ENCODE measurements at places on chromosomes 3 and 15.

DNA sequence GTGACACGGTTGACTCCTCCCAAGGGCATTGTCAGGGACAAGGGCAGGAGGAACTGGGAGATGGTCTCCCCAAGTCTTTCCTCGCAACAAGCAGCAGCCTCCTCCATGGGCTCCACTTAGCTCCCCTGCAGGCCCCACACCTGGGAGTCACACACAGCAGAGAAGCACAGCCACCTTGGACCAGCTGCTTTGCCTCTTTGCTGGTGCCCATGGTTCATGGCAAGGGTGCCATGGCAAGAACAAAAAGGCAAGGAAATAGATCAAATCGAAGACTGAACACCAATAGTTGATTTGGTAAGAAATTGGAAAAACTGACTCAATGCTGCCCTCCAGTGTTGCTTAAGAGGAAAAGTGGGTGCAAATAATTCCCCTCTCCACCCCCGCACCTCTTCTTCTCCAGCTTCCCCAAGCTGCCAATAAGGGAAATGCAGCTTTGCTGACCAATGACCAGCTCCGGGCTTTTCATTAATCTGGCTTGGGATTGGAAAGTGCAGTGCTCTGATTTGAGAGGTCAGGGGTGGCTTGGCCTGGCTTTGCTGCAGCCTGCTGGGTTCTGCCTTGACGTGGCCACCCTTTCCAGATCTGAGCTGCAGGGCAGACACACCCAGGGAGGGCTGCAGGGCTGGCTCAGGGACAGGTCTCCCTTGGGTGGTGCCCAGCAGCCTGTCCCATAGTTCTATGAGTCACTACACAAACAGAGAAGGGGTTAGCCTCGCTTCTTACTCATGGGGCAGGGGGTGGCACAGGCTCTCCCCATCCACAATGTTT lies 162.0 kb downstream of the KLF13 start:
- peak; percentile 93 for DNase-seq

GRCh38 chr3:121942116-121942786 lies 48.0 kb downstream of the SLC15A2 start:
- no peak for DNase-seq

DNA sequence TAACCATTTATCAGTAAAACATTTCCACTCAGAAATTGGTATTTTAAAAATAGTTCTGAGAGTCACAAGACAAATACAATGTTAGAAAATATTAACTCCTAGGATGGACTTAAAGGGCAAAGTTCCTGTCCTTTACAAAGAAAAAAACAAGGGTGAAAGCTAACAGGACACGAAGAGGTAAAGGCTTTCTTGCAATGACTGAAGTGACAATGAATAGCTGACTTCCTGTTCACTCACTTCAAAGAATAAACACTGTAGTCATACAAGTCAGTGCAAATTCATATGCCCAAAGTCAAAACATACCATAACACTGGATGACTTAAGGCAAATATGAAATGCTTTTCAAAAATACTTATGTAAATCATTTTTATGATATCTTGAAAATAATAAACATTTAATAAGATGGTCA lies 1389.8 kb upstream of the ALCAM start:
- no peak for DNase-seq

DNA sequence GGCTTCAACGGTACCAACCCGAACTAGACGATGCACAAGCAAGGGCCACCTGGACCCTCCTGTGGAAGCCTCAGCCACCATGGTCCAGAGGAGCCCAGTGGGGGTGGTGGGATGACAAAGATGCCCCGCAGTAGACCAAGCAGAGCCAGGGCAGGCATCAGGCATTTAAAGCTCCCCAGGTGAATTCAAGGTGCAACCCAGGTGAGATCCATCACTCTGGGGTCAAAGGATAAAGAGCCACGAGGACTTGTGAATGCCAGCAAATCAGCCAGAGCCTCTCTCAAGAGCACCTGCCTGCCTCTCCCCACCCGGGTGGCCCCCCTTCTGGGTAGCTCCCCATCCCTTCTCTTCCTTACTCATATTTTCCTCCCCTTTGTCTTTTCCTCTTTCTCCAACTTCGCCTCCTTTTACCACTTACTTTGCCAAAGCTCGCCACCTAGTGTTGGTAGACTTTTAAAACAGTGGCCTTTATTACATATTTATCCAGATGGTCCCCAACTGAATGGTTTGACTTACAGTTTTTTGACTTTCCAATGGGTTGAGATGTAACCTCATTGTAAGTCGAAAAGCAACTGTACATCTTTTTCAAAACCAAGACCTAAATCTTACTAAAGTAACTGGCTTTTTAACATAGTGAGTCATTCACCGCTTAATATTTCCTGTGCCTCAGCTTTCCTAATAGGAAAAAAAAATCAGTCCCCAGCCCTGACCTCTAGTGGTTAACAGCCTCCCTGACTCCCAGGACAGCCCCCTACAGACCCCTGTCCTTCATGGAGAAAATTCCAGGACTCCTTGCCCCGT lies 18.8 kb downstream of the PLA2G4F start:
- no peak for DNase-seq

DNA sequence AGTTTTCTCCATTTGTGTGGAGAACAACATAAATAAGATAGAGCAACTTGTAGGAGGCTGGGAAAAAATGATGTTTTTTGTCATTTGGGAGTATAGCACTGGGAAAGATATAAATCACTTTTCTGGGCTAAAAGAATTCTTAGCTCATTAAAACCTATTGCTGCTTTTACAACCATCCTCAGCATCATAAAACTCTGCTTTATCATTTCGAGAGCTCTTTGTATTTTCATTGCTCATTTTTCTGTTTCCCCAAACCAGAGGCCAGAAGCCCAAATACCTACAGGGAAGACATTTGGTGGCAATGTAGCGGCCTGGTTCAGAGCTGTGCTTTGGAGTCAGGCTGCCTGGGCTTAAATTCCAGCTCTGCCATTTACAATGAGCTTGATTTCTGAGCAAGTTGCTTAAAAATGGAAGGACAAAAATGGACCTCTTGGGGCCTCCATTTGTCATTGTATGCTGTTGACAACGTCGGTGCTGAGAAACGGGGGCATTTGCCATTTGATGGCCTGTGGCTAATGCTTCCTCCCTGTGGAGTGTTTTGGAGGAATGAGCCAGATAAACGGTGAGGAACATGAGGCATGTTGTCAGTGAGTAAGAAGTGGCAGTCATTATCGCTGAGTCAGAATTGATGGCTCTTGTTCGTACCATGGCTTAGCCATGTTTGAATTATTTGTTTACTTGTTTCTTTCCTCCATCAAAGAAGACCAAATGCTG lies 260.0 kb downstream of the EBLN2 start:
- DNase-seq, result no peak

GRCh38 chr3:52185837-52186236 lies 12.1 kb upstream of the ALAS1 start:
- DNase-seq, result no peak

DNA sequence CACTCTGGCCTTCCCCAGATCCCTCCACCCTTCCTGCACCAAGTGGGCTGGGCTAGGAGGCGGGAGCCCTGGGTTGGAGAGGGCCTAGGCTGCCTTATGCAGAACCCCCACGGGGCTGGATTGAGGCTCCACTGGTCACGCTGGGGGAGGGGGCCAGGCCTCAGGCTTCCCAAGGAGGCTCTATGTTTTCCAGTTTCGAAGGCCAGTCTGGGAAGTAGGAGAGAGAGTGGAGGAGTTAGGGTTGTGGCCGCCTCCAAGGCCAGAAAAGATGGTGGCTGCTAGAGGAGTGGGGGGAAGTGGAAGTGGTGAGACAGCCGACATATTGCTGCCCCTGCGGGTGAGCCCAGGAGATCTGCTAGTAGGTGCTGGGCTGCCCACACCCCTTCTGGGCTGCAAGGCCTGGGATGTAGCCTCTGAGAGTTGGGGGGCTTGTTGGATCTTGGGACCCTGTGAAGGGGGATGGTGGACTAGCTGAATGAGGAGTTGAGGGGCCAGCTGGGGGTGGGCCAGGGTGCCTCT lies 1.2 kb downstream of the GNAI2 start:
- no peak for DNase-seq

GRCh38 chr3:73568371-73568862 lies 56.3 kb downstream of the PDZRN3 start:
- no peak for DNase-seq

DNA sequence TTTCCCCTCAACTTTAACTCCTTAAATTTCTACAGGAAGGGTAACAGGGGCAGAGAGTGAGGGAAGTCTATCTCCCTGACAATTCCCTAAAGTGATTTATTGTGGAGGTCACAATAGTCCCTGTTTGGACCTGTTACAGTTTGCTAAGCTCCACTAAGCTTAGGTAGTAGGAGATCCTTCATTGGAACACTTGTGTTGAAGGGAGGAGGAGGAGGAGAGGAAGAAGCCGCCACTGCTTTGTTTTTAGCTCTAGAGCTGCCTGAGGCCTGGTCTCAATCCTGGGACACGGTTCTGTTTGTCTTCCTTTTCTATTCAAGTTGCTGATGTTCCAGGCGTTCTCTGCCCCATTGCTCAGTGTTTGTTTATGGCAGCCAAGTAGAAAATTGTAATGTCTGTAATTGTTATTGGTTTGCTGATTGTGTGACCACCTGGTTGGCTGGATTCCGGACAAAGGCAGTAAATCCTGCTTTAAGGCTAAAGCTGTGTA lies 48.4 kb downstream of the HES1 start:
- DNase-seq, result no peak

- no peak for DNase-seq
Observed at GRCh38 chr3:126264381-126264780, 84.0 kb upstream of the ALDH1L1 start.

GRCh38 chr3:43273416-43273815 lies 12.9 kb upstream of the SNRK start:
- DNase-seq, result no peak

DNA sequence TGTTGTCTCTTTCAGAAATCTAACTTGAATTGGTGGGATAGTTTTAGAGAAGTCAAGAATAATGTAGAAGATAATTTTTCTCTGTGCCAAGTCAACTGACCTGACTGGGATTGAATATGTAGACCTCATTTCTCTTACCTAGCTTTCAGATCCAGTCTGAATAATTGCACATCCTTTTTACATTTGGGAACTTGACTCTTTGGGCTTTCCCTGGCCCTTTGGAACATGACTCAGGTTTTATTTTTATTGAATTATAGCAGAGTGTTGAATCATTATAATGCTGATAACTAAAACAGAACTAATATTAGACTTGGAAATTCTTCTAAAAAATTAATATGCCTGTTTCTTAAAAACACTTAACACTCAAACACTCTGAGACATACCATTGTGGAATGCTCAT lies 76.5 kb downstream of the PFN2 start:
- no peak for DNase-seq

DNA sequence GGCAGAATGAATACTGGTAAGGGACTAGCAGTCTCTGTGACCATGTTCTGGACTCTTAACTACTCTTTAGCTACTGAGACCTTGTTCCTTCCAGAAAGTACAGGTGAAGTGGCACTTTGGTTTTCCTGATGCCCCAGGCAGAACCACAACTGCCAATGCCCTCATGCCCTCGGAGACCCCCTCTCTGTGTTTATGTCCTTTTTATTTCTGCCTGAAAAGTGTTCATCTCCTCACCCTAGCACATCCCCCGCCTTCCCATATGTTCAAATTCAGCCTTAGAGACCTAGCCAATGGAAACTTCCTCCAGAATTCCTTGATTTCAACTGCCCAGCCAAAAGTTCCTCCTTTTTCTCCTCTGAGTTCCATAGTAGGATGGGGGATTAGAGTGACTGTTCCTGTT lies 23.3 kb upstream of the RASGRF1 start:
- no peak for DNase-seq

DNA sequence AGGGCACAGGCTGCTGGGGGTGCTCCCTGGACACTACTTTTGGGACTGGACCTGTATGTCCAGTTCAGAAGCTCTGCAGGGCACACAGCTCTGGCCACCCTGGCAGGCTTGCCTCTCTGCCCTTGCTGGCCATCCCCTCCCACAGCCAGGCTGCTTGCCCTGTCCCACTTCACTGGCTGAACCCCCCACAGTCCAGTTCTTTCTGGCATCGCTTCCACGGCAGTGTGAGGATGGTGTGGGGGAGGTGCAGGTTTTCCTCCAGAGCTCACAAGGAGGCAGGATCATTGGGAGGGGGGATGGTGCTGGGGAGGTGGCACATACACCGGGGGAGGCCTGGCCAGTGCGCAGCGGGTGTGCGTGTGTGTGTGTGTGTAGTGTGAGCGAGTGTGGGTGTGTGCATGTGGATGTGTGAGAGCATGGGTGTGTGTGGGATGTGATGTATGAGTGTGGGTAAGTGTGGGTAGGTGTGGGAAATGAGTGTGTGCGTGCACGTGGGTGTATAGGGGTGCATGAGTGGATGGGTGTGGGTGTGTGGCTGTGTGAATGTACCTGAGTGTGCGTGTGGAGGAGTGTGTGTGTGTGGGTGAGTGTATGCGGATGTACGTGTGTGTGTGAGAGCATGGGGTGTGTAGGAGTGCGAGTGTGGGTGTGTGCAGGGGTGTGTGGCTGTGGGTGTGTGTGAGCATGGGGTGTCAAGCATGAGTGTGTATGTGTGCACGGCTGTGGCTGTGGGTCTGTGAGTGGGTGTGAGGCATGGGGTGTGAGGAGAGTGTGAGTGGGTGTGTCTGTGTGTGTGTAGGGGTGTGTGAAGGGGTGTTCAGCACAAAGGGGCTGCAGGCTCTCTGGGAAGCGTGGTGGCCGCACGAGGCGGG lies 155.2 kb downstream of the NSMCE3 start:
- no peak for DNase-seq

DNA sequence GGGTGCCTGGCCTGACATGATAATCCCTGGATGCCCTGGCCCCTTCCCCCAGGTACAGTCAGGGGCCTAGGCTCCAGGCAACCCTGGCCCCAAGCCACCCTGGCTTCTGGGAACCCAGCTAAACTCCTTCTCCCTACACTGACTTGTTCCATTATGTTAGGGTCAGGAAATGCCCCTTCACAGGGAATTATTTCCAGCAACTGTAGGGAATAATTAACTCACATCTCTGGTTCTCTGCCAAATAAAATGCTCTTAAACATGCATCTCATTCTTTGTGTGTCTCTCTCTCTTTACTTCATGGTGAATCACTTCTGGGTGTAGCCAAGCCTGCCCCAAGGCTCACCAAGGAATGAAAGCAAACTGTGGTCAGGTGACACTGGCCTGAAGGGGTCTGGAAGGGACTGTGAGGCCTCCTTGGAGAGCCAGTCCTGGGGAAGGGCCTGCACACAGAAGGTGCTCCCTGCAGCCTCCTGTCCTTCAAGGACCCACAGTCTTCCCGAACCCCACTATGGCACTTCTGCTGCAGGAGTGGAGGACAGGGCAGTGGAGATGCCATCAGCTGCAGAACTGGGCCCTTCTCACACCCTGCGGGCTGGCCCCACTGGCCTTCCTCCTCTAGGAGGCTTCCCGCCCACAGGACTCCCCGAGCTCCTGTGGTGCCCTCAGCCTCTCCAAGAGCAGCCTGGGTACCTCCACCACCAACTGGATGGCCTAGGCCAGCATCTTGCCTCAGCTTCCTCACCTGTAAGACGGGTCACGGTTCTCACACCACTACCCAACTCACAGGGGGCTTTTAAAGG lies 17.6 kb downstream of the TKT start:
- DNase-seq, result peak; percentile 81

GRCh38 chr15:65576664-65577063 lies 34.3 kb downstream of the INTS14 start:
- DNase-seq, result peak; percentile 12

- DNase-seq, result no peak
Observed at GRCh38 chr15:49621401-49621811, 558 bp downstream of the DTWD1 start.
